CD4-positive, alpha-beta T cell treated with Interleukin-21 for 1 hour (primary cell): ENCODE measurements at places on chromosomes 1 and 21.

DNA sequence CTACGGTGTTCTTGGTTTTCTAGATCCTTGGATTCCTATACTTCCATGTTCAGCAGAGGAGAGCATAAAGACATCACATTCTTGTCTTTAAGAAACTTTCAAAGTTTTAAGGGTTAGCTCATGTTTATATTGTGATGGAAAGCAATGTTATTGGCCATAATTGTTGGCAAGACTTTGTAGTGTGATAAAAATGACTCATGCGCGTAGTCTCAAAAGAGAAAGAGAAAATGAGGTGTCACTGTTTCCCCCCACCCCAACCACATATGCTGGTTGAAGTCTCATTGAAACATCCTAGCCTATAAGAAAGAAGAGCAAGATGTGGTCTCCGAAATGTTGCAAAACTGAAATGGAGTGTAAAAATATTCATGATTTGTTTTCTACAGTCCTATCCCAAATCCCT is 348.8 kb downstream of the PTBP2 start:
- no peak for DNase-seq

DNA sequence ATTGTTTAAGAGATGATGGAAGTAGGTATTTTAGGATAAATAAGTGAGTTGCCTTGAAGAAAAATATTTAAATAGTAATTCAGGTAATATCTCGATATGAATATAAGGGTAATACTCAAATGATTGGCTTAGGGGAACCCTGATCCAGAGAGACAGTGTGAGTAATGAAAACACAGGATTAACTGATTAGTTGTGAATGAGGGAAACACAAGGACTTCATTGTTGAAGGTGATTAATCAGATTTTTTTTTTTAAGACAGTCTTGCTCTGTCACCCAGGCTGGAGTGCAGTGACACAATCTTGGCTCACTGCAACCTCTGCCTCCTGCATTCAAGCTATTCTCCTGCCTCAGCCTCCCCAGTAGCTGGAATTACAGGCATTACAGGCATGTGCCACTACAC is 12.7 kb downstream of the SLC25A33 start:
- DNase-seq: no peak

GRCh38 chr1:186286615-186287315 is 88.3 kb downstream of the TPR start:
- no peak for DNase-seq

DNA sequence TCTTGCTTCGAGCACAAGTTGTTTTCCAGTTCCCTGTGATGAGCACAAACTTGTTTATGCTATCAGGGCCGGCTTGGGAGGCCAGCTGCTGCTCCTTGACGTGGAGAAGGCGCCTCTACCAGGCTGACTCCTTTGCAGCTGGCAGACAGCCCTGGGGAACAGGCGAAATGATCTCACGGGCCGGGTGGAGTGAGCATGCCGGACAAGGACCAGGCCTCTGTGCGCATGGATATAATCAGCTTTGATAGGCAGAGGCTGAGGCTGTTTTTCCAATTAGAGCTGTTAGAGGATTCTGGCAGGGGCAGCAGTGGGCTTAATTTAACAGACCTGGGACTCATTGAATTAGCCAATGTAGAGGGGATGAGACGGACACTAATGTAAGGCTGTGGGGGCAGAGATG is 38.9 kb downstream of the FAM163A start:
- no peak for DNase-seq
